GM13977 (cell line): ENCODE measurements at places on chromosomes 16 and 17.
A peak's percentile ranks its signal among the peaks of the same experiment; 100 is the strongest.

GRCh38 chr17:17722906-17723353 is 41.7 kb downstream of the RAI1 start:
- no peak for DNase-seq

- DNase-seq: no peak
These were observed 113.2 kb downstream of the PRKCB start for GRCh38 chr16:23948949-23949411.

GRCh38 chr17:5817475-5818395 is 233.4 kb upstream of the NLRP1 start:
- DNase-seq: no peak

GRCh38 chr17:74641224-74641957 is 17.9 kb upstream of the CD300E start:
- DNase-seq: no peak

DNA sequence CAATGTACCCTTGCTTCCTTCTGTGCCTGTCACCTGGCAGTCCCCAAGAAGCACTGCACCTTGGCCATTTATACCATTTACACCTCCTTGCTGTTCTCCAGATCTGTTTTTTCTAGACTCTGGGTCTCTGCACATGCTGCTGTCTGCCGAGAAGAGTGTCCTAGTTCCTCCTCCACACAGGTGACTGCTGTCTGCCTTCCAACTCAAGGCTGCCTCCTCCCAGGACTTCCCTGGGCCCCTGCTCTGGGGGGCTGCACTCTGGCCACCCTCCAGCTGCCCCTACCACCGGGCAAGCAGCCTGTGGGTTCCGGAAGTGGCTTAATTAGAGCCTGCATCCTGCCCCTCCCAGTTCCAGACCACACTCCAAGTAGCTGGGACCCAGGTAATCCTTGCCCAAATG is 5.7 kb upstream of the LIMD2 start:
- DNase-seq: no peak

GRCh38 chr17:32870027-32870670 is 6.8 kb downstream of the MYO1D start:
- DNase-seq: no peak

- DNase-seq: no peak
These were observed 5.0 kb downstream of the KATNB1 start for GRCh38 chr16:57740423-57741071.

- DNase-seq: no peak
These were observed 96.7 kb upstream of the XYLT1 start for GRCh38 chr16:17567455-17567854.

DNA sequence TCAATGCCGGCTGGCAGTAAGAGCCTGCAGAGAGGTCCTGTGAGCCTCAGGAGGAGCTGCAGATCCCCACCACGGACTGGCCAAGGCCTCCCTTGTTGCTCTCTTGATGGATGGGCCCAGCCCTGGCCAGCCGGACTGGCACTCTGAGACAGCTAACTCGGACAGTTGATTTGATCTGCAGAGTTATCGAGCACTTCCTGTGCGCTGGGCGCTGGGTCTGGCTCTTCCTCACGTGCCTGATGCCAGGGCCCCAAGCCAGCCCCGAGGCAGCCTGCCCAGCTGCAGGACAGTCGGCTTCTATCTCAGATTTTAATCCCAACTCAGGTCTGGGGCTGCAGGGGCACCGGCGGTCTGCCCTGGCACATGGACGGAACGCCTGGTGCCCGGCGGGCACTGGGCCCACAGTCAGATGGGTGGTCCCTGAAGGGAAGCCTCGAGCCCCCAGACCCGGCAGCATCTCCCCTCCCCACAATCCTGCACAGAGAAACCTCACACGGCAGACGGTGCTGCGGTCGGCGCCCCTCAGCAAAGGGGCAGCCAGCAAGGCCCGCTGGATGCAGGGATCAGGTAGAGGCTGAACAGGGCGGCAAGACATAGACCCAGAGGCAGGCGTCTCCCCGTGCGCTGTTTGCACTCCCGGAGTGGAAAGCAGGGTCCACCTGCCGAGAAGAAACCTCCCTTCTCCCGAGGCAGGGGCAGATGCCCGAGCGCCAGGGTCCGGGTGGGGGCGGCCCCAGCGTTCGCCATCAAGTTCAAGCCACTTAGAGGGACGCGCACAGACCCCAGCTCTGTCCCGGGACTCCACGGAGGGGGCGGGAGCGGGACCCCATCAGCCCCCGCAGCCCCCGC is 34.0 kb downstream of the TIMM22 start:
- DNase-seq: no peak

DNA sequence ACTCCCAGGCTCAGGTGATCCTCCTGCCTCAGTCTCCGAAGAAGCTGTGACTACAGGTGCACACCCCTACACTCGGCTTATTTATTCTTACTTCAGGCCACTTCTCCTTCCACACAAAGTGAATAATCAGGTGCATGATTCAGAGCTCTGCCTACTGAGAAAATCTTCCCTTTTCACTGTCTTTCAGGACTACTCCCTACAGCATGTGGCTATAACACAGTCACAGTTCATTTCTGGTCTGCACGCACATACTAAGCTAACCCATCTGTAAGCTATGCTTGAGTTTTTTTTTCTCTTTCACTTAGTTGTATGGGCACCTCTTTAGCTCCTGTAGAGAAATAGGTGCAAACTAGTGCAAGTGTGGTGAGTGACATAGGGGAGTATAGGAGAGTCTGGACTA is 7.6 kb upstream of the SLFN5 start:
- no peak for DNase-seq

- DNase-seq: no peak
These were observed 148.2 kb downstream of the IRX5 start for GRCh38 chr16:55078699-55079410.

DNA sequence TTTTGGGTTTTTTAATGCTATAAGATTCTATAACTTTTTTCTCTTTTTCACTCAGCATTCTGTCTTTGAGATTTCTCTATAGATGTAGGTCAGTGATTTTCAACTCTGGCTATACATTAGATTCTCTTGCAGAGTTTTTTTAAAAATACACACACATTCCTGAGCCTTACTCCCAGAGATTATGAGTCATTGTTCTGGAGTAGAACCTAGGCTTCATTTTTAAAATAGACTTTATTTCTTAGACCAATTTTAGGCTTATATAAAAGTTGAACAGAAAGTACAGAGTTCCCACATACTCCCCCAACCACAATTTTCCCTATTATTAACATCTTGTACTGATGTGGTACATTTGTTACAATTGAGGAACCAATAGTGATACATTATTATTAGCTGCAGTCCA is 63.3 kb downstream of the CYB561 start:
- DNase-seq: no peak

DNA sequence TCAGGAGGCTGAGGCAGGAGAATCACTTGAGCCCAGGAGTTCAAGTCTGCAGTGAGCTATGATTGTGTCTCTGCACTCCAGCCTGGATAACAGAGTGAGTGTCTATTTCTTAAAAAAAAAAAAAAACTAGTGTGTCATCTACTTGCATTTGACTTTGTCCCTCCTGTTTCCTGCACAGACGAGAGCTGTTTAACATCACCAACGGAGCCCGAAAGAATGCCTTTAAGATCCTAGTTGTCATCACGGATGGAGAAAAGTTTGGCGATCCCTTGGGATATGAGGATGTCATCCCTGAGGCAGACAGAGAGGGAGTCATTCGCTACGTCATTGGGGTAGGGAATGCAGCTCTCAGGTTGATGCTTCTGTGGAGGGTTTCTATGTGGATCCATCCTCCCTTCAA is 13.4 kb downstream of the ITGAM start:
- DNase-seq: no peak

- DNase-seq: peak; percentile 85
These were observed 13.7 kb upstream of the GUCY2D start for GRCh38 chr17:7988750-7989178.

DNA sequence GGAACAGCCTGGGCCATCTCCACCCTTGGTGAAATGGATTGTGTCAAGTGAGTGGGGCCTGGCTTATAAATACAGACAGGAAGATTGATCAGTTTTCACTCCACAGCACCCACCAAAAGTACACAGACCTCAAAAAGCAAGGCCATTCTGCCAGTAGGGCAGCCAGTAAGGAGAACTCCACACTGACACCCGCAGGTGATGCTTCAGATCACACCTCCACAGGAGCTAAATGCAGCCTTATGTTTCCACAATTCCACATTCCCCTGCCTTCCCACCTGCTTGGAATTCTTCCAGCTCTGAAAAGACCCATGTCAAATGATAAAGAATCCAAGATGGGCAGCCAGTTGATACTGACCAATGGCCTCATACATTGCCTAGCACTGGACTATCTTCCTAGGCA is 191.1 kb downstream of the ZFHX3 start:
- DNase-seq: peak; percentile 75

DNA sequence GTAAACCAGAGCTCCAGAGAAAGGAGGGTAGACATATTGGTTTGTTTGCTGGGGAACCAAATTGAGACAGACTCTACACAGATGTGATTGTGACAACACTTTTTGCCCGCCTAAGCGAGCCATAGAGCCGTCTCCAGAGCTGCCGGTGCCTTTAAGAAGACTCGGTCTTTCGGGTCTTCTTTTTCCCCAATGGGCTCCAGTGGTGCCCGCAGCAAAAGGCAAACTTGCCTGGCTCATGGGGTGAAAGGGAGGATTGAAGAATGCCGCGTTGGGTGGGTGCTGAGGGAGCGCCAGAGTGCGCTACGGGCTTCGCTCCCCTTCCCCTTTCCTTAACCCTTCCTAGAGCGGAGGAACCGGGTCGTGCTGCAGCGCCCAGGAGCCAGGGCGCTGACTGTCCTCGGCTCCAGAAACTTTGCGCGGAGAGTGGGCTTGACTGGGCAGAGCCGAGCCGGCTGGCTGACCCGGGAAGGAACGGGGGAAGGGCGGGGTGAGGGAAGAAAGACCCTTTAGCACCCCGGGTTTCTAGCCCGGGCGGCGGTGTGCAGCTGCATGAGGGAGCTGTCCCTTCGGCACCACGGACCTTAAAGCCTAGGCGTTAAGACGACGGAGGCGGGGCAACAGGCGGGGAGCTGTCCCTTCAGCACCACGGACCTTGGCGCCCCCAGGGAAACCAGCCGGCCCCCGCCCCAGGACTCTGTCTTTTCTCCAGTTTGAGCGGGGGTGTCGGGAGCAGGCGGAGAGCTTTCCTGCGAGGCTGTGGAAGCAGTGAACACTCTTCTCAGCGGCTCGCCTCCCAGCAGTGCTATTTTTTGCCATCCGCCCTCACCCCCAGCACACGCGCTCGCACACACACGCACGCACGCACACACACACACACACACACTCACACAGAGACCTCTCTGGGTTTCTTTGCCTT is at the start of gene CACNG3:
Gene CACNG3 (plus strand): TSS at position 880 of the 916 bp plus-strand sequence. CDS start 420 bp downstream, outside the sequence.
- peak; percentile 65 for DNase-seq

DNA sequence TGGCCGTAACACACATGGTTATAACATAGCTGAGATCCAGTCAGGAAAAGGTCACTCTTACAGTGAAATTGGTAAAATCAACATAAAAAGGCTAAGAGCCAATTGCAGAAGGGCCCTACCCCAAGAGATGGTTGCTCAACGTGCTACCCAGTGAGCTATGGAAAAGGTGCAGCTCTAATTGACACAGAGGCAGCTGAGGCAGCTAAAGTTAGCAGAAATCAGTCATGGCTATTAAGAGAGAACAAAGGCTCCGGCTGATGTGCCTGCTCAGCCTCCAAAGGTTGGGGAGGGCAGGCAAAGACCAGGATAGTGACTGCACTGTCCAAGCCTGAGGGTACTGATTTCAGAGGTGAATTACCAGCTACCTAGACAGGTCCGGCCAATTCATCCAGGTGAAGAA is 76.5 kb upstream of the ATP2A3 start:
- no peak for DNase-seq

- no peak for DNase-seq
These were observed 51.4 kb downstream of the RAP1GAP2 start for GRCh38 chr17:2847381-2848333.

- peak; percentile 53 for DNase-seq
These were observed 28.9 kb downstream of the CPSF4L start for GRCh38 chr17:73232587-73233373.

DNA sequence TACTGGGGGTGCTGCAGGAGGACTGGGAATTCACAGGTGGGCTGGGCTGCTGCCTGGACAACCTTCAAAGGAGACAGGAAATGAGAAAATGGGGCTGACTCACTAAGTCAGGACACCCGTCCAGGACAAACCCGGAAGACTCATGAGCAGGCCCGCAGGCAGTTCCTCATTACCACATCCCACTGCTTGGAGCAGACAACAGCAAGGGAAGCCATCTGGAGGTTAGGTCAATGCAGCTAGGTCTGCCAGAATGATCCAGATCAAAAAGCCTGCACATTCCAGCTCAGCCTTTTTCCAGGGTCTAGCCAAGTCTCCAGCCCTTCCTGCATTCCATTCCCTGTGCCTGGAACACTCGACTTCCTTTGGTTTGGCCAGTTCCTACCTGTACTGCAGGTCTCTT is 536.5 kb upstream of the CDH11 start:
- no peak for DNase-seq

GRCh38 chr16:27465483-27465879 is 63.5 kb downstream of the IL21R start:
- no peak for DNase-seq

DNA sequence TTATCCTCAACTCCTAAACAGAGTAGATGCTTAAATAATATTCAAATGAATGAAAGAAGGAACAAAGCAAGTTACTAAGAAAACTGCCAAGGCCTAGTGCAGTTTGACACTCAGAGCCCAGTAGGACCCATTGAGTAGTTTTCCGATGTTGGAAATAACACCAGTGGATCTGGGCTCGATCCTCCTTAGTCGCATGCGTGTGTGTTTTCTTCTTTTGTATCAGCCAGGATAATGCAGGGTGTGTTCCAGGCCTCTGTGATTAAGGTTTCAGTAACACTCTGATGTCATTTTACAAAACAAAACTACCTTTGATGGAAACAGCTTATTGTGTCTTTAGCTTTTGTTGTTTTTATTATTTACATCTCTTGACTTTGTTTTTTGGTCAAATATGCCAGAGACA is 24.5 kb downstream of the KSR1 start:
- no peak for DNase-seq

DNA sequence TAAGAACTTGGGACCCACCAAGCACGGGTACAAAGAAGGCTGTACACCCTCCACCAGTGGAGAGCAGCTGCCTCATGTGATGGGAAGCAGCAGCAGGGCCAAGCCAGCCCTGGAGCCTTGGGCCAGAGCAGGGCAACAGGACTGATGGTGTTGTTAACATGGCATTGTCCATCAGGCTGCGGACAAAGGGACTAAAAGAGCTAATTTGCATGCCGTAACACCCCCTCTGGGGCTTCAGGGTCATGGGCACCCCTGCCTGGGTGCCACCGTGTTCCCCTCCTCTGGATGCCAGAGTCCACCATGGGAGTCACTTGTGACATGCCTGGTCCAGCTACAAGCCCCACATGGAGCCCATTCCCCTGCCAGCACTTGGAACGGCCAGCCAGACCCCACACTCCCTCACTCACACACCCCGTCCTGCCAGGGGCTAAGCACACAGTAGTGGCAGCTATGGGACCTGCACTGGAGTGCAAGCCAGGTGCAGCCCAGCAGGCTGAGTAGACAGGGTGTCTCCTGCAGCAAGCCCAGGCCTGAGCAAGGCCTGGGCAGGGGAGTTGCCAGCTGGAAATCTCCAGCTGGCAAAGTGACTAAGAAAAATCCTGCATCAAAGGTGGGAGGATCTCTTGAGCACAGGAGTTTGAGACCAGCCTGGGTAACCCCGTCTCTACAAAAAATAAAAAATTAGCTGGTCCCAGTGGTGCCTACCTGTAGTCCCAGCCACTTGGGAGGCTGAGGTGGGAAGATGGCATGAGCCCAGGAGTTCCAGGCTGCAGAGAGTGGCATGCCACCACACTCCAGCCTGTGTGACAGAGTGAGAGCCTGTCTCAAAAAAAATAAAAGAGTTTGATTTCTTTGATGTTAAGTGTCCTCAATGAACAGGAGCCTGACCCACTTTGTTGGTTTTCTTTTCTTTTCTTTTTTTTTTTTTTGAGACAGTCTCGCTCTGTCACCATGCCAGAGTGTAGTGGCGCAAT is 33.7 kb downstream of the NOL11 start:
- no peak for DNase-seq
